HFFc6 (cell line): ENCODE measurements at places on chromosomes 7 and 10.

DNA sequence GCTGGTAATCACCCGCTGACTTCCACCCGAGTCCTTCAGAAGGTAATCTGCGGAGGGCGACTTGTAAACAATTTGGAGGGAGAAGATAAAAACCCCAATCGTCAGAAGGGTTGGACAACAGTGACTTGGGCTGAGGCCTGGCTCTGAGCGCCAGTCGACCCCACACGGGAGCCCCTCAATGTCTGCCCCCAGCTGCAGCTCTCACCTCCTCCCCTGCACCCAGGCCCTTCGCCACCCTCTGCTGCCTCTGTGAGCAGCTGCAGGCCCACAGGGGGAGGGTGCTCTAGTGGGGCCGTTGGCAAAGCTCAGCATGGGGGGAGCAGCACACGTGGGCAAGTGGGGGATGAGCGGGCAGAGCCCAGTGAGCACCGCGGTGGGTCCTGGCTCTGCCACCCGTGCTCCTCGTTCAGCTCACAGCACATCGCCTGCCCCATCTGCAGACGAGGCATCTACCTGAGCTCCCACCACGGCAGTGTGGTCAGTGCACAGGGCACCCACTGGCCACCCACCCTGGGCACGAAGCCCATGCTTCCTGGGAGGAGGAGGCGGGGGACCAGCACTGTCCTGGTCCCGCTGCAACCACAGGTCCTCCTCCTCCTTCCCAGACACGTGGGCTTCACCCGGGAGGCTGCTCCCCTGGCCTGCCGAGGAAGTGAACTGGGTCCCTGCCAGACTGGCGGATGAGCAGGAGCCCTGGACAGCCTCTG is 280.5 kb downstream of the ELFN1 start:
- no peak for DNase-seq

- no peak for DNase-seq
Observed at GRCh38 chr10:78348411-78349164, 314.9 kb downstream of the RPS24 start.

DNA sequence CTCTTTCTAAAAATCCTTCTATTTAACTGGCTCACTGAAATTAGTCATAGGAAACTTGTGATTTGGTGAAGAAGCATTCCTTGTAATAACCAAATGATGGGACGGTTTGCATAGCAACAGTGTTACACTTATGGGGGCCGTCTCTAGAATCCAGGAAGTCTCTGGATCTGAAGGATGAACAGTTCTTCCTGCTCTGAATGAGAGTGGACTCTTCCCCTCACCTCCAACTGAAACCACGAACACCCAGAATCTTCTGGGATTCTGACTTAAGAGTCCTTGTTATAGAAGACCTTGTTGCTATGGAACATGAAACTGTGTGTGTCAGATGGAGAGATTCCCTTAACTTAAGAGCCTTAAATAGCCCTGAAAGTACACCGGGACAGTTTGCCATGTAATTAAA is 23.2 kb downstream of the NOLC1 start:
- DNase-seq = peak; percentile 71

GRCh38 chr10:29132551-29133111 is 156.2 kb upstream of the LYZL1 start:
- DNase-seq = peak; percentile 40

GRCh38 chr7:137634356-137634755 is 212.4 kb downstream of the DGKI start:
- no peak for DNase-seq

DNA sequence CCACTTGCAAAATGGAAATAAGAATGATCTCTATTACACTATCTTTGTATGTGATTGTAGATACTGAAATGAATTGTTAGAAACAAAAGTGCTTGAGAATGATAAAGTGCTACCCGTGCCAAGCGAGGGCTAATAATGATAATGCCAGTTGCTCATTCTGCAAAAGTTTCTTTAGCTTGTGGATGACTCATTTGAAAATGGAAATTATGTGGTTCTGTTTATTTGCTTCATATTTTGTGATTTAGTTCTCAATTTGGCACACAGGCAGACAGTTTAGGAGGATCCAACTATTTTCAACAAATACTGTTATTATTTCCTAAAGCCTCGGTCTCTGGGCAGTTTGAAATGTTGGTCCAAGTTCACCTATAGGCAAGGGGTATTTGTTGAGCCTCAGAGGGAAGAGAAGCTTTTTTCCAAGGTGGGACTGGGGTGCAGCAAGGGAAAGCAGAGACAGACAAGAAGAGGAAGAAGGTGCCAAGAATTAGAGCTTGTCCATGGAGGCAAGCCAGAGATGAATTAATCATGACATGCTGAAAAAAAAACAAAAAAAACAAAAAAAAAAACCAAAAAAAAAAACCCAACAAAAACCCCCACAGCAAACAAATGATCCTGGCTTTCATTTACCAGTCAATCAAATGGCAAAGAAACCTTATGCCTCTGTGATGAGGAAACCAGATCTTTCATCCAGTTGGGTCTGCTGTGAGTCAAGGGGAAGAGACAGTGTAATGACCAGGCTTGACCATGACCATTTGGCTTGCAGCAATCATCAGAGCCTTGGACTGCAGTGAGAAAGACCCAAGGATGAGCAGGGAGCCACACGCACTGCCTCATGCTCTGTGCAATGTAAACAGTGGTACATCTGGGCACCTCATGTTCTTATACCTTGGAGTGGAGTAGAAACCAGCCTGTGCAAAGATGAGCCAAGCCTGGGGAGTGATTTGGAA is 285.0 kb upstream of the HABP2 start:
- DNase-seq = peak; percentile 19

- peak; percentile 57 for DNase-seq
Observed at GRCh38 chr10:100148353-100149211, 37.2 kb downstream of the ERLIN1 start.

GRCh38 chr7:129205987-129206785 is 17.8 kb downstream of the SMO start:
- DNase-seq = no peak

DNA sequence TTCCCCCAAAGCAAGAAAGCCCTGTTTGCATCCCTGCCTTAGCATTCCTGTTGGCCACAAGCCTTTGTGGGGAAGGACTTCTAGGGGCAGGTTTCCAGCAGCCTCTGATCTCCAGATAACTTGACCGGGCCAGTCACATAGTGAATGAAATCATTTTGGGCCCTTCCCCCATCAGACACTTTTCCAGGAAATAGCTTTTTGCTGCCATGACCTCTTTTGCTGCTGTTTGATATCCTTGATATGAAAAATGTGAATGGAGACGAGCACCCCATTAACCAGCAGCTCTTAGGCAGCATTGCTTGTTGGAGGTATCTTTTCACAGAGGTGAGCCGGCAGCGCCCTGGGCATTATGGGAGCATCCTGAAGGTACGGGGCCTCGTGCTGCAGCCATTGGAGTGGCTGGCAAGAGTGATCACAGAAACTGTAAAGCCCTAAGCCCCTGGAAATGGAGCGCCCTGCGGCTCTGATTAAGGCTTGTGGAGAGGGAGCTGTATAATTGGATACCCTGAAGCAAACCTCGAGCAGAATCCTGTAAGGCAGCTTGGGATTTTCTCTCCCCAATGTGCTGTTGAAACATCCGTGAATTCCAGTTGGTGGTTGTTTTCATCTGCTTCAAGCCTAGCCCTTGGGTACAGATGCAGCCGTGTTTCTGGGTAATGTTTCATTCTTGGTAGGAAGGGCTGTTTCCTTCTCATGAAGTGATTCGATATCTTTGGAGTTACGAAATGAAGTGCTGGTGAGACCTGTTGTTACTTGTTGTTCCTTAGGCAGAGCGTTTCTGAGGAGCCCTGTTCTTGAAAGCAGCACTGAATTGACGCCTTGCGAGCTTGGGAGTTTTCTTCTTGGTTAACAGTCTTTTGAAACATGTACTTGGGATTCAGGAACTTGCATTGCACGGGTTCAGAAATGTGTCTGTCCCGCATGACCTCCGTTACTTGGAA is 179.0 kb downstream of the PTEN start:
- DNase-seq = peak; percentile 50

- no peak for DNase-seq
Observed at GRCh38 chr7:139748941-139749340, 28.9 kb downstream of the HIPK2 start.

DNA sequence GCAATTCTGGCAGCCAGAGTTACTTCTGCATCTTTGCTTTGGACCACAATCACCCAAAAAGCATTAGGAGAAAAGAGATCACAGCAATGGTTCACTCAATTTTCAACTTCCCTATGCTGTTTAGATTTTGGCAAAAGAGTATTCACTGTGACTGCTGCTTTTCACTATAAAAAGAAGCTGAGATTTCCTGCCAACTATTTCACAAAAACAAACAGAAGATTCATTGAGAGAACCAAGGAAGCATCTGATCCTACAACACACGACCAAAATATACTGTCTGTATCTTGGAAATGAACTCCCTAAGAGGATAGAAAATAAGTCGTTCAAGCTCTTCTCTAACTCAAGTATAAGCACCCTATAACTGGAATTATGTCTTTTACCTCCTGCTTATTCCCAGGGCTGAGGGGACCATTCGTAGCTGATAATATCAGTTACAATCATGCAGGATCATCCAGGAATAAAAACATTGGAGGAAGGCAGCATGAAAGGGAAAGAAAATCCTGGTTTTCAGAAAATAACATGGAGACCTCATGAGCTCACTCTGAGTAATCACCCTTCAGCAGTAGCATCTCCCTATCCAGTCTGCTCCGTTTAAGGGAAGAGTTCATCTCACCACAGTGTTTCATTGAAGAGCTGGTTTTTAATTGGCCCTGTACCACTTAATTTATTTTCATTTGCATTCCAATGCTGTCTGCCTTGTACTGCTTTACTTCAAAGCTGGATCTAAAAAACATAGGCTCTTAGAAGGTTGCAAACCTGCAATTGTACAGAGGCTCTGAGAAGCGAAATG is 256.2 kb downstream of the PAXIP1 start:
- no peak for DNase-seq

- no peak for DNase-seq
Observed at GRCh38 chr7:151432658-151433521, 7.1 kb downstream of the CRYGN start.

DNA sequence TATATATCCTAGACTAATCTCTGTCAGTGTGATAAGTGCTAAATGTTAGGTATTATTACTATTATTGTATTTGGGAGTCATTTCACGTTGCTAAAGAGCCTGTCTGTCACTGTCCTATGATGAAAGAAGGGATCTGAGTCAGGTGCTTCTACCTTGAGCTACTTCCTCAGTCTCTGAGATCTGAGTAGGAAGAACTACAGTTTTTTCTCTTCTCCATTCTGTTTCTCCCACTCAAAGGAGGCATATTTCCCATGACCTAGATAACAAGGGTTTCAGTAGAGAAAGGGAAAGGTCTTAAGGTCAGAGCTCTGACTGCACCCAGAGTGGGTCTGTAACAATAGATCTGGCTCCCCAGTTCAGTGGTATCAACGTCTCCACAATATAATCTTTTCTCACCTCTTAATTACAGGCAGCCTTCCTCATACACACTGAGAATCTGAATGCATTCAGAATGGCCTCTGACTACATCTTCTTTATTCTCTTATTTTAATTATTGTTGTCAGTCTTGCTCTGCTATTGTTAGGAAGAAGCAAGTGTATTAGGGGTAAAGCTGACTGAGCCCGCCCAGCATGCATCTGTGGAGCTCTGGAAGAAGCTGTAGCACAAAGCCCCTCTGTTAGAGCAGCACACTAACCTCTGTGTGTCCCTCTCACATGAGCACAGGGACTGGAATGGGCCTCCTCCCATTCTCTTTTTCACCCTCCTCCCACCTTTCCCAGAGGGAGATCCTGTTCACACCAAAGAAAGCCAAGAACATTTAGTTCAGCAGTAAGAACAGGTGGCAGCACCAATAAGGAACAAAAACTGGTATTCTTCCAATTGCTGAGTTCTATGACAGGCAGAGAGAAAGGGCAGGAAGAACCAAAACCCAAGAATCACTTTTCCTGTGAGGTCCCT is 38.1 kb downstream of the USP54 start:
- no peak for DNase-seq

- DNase-seq = no peak
Observed at GRCh38 chr7:129989466-129989865, 36.7 kb upstream of the UBE2H start.

GRCh38 chr10:129854796-129855705 is 109.0 kb downstream of the EBF3 start:
- no peak for DNase-seq

DNA sequence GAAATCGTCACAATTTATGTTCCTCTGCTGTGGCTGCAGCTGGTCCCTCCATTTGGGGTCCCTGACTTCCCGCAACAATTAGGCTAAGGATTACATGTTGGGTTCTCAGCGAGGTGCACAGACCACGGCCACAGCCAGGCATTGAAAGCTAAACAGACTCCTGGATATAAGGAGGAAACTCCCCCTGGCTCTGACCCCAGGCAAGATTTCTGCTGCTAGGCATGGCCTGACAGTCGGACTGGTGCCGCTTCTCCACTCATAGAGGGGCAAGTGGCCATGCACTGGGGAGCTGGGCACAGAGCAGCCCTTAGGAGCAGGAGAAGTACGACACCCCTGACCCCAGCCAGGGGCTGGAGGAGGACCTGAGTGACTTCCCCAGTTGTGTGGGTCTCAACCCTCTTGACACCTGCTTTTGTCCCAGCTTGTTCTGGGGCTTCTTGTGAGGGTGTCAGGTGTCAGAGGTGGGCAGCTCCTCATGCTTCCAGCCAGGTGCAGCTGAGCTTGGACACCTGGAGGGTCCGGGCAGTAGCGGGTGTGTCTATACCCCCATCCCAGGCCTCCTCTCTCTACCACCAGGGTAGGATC is 38.3 kb downstream of the TSPAN15 start:
- no peak for DNase-seq

GRCh38 chr10:74674927-74675326 is 151.5 kb upstream of the KAT6B start:
- no peak for DNase-seq

GRCh38 chr7:69597278-69598076 is 798 bp upstream of the AUTS2 start:
- no peak for DNase-seq

DNA sequence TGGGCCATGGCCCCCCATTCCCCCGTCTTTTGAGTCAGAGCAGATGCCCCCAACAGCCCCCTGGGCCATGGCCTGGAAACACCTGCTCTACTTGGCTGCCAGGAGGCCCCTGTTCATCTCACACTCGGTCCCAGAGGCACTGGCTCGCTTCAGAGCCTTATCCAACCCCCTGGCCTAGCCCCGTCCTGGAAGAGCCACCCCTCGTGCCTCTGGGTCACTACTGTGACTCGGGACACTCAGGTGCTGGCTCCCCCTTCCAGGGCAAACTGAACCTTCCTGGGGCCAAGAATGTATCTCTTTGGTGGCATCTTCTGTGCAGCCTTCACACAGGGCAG is 7.0 kb downstream of the POLR2J start:
- DNase-seq = no peak
